Bone marrow (tissue), 2 donors: ENCODE measurements at places on chromosomes 4 and X.
A peak's percentile ranks its signal among the peaks of the same experiment; 100 is the strongest.

DNA sequence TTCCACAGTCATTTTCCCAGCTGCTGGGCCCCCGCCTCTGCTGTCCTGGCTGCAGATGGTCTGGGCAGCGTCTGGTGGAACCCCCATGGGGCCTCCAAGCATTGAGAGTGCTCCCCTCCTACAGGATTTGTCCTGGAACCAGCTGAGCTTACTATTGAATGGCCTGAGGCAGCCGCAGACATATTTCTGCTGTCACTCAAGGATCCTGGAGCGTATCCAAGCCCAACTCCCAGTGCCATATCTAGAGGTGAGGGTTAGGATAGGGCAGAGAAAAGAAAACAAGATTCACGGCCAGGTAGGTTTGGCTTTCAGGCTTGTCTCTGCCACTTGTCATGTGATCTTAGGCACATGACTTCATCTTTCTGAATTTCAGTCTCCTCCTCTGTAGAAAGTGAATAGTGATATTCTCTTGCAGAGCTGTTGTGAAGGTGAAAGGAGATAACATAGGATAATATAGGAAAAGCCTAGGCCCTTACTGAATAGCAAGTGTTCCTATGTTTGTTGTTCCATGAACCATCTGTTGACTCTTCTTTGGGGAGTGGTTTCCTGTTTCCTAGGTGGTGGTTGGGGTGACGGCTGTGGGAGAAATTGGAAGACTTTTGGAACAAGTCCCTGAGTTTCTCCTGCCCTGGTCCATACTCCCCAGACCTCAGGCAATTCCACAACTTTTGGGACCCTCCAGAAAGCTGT is 52.3 kb downstream of the SEPSECS start:
- no peak for DNase-seq

- DNase-seq: no peak
Measured at GRCh38 chr4:102387552-102388150, 42.4 kb upstream of the SLC39A8 start.

DNA sequence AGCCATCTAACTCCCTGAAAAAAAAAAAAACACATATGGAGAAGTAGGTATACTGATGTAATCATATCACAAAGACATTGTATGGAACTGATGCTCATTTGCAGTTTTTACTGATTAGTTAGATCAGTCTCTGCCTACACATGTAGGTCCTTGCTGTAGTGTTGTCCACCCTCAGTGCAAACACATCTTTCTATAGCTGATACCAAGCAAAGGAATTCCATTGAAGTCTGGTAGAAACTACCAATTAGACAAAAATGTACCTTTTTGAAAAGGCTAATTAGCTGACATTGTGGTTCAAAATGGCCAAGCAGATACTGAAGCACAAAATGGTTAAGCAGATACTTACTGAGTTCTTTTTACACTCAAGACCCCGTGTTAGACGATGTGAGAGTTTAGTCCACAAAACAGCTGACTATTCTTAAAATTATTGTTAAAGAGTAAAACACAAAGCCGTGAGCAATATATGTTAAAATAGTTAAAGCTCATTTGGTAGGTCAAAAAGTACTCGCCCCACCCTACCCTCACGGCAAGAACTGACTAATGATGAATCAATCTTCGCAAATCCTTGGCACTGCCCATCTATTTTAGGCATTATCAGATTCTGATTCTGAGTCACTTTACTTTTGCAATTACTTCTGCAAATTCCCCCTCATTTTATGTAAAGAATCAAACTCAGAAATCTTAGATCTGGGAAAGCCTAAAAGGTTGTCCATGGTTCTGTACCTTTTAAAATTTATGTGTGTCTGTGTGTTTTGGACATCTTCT is 40.4 kb downstream of the COL4A6 start:
- DNase-seq: no peak

DNA sequence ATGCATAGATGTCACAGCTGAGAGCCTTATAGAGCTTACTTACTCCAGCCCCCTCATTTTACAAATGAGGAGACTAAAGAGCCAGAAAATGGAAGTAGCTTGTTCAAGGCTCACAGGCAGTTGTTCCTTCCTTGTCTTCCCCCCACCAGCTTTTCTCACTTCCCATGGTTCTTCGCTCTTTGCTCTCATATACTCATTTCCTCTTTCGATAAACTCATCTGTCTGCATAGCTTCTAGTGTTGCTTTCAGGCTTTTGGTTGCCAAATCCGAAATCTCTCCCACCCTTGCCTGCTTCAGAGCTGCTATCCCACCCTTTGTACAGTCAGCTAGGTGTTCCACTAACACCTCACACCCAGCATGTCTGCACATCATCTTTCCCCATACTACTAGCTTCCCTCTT is 25.0 kb upstream of the GJB1 start:
- DNase-seq: peak; percentile 59

DNA sequence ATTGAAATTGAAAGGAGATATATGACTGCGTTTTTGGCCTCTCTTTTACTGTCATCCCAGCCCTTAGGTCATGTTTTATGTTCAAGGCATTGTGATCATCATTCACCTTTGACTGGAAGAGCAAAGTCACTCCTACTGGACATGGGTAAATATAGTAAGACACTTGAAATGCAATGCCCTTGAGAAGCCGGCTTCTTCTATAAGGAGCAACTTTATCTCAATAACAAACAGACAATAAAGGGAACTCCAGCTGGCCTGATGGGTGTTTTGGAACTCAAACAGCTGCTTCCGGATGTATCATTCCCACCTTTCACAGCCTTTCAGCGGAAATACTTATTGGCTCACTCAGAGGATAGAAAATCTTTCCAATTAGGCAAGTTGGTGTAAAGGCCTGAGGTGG is 65.1 kb upstream of the C4orf54 start:
- DNase-seq: no peak

- peak; percentile 18 for DNase-seq
Measured at GRCh38 chrX:75155827-75156525, at the start of gene ABCB7. TSS of gene ABCB7 (minus strand) at chrX:75156283. CDS start at chrX:75156272, 11 bp downstream.

DNA sequence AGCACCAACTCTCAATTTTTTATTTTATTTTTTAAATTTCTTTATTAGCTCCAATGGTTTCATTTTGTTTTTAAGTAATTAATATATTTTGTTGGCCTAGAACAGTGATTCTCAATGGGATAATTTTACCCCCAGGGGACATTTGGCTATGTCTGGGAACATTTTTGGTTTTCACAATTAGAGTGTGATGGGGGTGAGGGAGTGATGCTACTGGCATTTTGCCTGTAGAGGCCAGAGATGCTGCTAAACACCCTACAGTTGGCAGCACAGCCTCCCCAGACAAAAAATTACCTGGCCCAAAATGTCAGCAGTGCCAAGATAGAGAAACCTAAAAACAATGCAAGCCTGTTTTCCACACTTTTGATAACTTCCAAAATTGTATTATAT is 64.6 kb downstream of the HHIP start:
- DNase-seq: no peak

- DNase-seq: no peak
Measured at GRCh38 chrX:68648960-68649359, 1.5 kb downstream of the STARD8 start.

DNA sequence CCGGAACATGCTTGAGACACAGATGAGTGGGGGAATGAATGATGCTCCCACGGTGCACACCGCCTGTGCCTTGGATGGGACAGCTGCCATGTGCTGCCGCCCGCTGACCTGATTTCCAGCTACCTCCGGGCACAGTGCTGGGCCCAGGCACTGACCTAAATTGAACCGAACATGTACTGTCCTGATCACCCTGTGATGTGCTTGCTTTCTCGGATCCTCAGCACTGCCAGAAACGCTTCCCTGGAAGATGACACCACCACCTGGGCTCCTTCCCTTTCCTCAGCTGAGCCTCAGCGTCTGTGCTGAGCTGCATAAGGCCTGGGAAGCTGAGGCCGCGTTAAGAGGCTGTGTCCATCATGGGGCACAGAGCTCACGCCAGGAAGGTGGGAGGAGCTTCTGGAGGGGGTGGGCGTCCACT is 39.3 kb upstream of the MXD4 start:
- DNase-seq: no peak

DNA sequence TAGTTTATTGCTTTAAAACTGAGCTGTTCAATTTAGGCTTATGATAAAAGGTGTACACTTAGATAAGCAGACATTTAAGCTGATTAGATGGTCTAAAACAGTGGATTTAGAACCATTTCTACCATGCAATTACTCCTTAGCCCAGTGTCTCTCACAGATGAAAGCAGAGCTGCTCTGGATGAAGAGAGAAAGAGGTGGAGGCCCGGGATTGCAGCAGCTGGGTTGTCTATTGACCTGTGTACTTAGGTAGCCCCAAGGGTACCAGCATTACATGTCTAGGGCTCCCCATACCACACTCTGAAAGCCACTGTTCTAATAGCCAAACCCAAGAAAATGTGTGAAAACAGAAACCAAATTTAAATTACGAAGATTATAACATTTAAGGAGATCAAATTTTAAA is 86.0 kb upstream of the GIMD1 start:
- DNase-seq: no peak

GRCh38 chr4:41396869-41397268 is 140.1 kb downstream of the UCHL1 start:
- no peak for DNase-seq

- DNase-seq: no peak
Measured at GRCh38 chrX:142184756-142185602, 20.1 kb downstream of the MAGEC2 start.

GRCh38 chr4:48237996-48238645 is 31.5 kb downstream of the TEC start:
- peak; percentile 34 for DNase-seq

DNA sequence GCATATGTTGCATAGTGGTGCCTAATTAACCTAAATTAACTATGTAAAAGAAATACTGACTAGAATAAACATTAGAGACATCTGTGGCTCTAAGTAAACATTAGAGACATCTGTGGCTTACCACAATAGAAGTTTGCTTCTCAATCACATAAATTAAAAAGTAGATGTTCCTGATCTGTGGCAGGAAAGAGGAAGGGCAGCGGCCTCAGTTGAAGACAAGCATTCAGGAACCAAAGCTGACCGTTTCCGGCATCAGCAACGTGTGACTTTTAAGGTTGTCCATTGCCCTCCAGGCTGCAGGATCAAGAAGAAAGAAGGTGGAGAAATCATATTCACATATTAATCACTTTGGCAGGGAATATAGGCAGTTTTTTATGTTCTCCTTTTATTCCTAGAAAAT is 336.3 kb upstream of the TRAM1L1 start:
- no peak for DNase-seq

GRCh38 chr4:100581337-100581736 is 63.5 kb upstream of the EMCN start:
- no peak for DNase-seq

DNA sequence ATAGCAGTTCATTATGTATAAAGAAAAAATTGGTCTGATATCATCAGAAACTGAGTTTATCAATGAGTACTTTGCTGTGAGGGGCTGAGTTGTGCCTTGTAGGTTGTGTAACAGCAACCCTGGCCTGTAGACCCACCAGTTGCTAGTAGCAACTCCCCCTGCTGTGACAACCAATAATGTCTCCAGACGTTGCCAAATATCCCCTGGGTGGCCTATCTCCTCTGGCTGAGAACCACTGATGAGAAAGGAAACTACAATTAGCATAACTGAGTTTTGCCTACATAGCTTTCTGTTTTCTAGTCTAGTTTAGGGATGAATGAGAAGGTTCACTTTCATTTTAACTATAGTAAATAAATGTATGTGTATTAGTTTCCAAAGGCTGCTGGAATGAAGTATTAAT is 234.1 kb downstream of the CPE start:
- no peak for DNase-seq

GRCh38 chr4:82643994-82644733 is 82.4 kb upstream of the TMEM150C start:
- no peak for DNase-seq

GRCh38 chr4:106493086-106493485 is 124.5 kb upstream of the GIMD1 start:
- no peak for DNase-seq

DNA sequence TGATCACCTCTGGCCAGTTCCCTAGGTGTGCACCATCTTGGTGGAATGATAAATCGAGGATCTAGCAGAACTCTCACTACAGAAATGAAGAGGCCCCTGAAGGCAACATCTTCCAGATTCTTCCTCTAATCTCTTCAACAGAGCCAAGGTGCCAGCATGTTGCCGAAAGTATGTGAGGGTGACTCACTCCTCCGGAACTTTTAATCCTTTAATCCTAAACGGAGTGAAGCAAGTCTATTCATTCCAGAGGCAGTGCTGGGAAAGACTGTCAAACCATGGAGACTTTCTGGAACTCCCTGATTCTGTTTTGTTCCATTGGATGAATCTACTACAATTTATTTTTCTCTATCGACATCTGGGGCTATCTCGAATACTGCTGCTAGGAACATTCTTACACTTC is 68.7 kb downstream of the SUPT20HL2 start:
- DNase-seq: no peak

GRCh38 chrX:51694254-51694653 is 11.6 kb upstream of the CENPVL2 start:
- no peak for DNase-seq

GRCh38 chrX:132022198-132022966 is 720 bp upstream of the STK26 start:
- DNase-seq: peak; percentile 5
